CD4-positive, alpha-beta T cell treated with Interleukin-10 for 1 hour (primary cell): ENCODE measurements at places on chromosomes 11 and 22.

DNA sequence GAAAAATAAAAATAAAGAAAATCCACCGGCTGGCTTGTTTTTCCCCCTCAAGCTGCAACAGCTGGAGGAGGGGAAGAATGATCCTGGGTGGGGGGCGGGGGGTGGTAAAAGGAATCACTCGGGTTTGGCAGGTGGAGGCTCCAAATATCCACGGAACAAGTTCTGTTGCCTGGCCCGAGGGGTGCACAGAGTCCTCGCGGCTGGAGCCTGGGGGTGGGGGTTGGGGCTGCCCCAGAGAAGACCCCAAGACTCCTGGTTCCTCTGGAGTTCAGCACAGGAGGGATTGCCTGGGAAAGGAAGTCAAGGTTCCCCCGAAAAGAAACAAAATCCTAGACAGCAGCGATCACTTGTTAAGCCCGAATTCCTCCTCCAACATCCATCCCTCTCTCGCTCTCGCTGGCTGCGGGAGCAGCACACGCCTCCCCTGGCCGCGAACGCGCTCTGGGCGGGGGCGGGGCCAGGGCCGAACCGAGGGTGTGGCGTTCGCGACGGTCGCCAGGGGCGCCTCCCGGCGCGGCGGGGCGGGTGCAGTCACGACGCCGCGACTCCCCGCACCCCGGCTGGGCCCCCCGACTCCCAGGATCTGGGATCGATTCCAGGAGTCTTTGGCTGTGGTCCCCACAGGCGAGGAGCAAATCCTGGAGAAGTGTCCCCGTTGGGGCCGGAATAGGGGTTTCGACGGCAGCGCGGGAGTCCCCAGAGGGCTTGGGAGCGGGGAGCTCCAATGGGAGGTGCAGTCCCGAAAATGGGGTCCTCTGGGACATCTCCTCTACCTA lies at the start of gene KCNA4:
Gene KCNA4 (minus strand): TSS at position 443 of the 776 bp plus-strand sequence. CDS start 4,352 bp downstream, outside the sequence.
- no peak for DNase-seq

DNA sequence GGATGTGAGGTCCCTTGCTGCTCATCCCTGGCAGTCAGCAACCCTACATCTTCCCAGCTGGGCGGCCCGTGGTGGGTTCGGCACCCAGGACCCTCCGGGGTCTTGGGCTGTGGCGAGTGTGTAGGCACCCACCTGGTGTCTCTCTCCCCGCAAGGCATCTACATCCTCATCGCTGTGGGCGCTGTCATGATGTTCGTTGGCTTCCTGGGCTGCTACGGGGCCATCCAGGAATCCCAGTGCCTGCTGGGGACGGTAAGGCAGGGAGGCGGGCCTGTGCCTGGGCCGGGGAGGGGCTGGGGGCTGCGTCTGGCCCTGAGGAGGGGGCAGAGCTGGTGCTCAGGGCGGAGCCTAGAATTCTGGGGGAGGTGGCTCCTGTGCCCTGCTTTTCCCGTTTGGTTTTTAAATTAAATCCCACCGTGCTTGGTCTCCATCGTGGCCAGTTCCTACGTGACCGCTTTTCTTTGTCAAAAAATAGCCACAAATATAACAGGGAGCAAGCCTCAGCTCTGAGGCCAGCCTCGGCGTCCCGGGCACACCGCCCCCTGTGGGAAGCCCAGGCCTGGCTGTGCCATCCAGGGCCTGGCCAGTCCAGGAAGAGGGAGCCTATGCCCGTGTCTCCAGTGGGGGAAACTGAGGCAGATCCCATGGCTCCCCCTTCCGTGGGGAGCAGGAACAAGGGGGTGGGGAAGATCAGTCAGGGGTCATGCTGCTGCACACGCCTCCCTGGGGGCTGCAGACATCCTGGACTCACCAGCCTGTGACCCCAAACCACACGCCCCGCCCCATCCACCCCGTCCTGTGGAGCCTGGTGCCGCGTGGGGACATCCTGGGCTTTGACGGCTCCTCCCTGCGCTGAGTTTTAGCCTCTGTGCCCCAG lies 6.4 kb upstream of the TSSC4 start:
- no peak for DNase-seq

- no peak for DNase-seq
Measured at GRCh38 chr11:122729139-122729538, 73.6 kb downstream of the UBASH3B start.

GRCh38 chr11:27525824-27526516 lies 19.4 kb upstream of the LIN7C start:
- no peak for DNase-seq

DNA sequence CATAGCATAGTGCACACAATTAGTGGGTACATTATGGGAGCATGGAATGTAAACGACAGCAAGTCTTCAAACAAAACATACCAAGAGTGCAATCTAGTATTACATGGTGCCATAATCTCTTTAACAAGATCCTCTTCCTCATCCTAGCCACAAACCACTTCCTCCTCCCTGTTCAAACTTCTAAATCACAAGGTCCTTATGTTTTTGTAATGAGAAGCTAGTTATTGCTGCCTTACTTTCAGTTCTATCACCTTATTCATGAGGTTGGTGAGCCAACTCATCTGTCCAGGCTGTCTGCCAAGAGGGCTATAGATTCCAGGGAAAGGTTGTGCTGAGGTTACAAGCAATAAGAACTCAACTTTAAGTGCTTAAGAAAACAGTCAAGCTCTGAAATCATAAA lies 195.4 kb upstream of the ARHGAP20 start:
- DNase-seq, result peak; percentile 25

DNA sequence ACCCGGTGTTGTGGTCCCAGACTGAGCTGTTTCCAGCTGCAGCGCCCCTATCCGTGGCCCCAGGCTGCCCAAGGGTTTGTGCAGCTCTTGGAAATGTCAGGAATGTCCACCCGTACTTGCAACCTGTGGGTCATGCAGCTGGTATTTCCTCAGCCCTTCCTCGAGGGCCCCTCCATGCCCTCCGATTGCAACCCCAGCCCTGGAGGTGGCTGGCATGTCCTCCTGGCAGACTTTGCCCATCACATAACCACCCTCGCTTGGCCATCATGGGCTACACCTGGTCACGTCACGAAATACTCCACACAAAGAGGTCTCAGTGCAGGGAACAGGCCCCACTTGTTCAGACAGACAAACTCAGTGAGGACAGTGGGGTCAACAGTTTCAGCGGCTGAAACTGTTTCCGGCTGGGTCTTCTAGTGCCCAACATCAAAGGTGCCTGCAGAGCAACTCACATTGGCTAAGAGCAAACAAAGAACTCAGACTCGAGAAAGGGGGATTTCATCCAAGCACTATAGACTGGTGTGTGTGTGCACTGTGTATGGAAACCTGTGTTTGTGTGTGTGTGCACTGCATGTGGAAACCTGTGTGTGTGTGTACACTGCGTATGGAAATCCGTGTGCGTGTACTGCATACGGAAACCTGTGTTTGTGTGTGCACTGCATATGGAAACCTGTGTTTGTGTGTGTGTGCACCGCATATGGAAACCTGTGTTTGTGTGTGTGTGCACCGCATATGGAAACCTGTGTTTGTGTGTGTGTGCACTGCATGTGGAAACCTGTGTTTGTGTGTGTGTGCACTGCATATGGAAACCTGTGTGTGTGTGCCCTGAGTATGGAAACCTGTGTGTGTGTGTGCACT lies 72.8 kb upstream of the CCND1 start:
- DNase-seq, result no peak

GRCh38 chr22:32823024-32823730 lies 21.7 kb downstream of the TIMP3 start:
- DNase-seq, result peak; percentile 3

DNA sequence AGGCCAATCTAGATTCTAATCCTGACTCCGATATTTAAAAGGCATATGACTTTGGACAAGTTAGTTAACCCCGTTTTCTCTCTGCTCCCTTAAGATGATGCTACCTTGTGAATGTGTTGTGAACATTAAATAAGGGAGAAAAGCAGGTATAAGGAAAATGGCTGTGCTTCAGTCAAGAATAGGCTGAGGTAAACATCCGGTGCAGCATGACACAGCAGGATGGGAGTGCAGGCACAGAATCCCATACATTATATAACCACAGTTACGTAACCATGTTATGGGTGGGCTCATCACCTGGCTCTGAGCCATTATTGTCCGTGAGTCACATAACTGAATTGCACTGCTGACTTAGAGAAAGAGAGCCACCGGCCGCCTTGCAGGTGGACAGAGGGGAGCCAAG lies 382.2 kb upstream of the ANO5 start:
- no peak for DNase-seq

DNA sequence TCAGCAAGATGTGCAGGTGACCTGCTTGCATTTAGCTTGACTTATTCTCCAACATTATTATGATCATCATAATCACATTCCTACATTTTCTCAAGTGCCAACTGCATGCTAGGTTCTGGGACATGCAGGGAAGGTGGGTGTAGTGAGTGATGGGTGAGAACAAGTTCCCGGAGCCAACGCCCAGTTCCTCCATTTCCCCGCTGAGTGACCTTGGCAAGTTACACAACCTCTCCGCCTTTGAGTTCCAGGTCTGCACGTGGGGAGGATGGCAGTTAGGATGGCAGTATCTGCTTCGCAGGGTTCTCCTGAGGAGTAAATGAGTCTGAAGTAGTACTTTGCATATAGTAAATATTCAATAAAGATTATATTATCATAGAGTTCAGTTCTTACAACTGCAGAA lies 140.3 kb downstream of the GRIK4 start:
- no peak for DNase-seq

DNA sequence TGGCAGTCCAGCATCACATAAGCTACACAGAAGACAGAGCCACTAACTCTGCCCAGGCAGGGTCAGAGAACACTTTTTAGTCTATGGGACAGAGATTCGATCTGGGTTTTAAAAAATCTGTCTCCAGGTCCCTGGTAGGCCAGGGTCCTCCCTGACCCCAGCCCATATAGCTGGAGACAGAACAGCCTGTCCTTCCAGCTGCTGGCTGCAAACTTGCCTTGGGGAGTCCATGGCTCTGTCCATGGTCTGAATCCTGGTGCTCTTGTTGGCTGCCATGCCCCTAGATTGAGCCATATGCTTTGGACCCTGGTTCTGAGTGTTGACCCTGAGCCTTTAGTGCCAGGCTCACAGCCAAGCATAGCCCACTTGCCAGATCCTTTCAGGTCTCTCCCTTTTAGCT lies 13.3 kb upstream of the LIPT2 start:
- no peak for DNase-seq
